Activated CD8-positive, alpha-beta T cell treated with anti-CD3 and anti-CD28 coated beads, Interleukin-2, amount 10 ng/mL, durations not matched to agents 7 days and 5 days (primary cell): ENCODE measurements at places on chromosomes 13 and 19. TPM values are rescaled to one million over a fixed set of nuclear protein-coding genes. Genes with fewer than 3 reads are reported as not detected.

Gene CXCL17
- not detected for total RNA-seq

Gene DAND5
- total RNA-seq: 0.21 TPM

Gene EXOC3L2
- not detected for total RNA-seq

Gene GJB6
- total RNA-seq: 1.9 TPM

Gene CCNA1
- 0.47 TPM for total RNA-seq

Gene ZNF490
- total RNA-seq: 16.2 TPM

Gene GAPDHS
- total RNA-seq: not detected

Gene SHISA7
- not detected for total RNA-seq

Gene TSHZ3
- total RNA-seq: 0.82 TPM

Gene CA11
- 6.3 TPM for total RNA-seq

Gene SUCLA2
- total RNA-seq: 42.1 TPM

Gene FPR1
- total RNA-seq: not detected

Gene ZNF317
- 37.1 TPM for total RNA-seq

Gene RDH8
- total RNA-seq: not detected

Gene SPIB
- 0.84 TPM for total RNA-seq

Gene HPN
- total RNA-seq: not detected
